ENCODE measurements at places on chromosomes 12 and 14.

DNA sequence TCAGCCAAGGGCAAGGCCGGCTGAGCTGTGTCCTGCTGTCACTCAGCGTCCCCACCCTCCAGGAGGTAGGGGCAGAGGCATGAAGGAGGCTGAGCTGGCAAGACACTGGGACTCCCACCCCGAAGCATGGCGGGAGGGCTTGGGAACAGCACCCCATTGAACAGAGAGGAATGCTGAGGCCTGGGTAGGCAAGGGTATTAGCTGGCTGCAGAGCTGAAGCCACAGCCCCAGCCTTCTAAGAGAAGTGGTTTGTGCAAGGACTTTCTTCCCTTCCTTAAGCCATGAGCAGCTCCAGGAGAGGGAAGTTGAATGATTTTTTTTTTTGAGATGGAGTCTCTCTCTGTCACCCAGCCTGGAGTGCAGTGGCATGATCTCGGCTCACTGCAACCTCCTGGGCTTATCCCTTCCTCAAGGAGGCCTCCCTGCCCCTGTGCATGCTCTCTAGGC is 6.6 kb upstream of the CFAP73 start:
- no peak for DNase-seq

GRCh38 chr14:89616852-89617341 is 199.9 kb upstream of the FOXN3 start:
- DNase-seq: peak; percentile 63

- DNase-seq: peak; percentile 8
Observed at GRCh38 chr12:71636704-71637115, 26.9 kb downstream of the ZFC3H1 start.

DNA sequence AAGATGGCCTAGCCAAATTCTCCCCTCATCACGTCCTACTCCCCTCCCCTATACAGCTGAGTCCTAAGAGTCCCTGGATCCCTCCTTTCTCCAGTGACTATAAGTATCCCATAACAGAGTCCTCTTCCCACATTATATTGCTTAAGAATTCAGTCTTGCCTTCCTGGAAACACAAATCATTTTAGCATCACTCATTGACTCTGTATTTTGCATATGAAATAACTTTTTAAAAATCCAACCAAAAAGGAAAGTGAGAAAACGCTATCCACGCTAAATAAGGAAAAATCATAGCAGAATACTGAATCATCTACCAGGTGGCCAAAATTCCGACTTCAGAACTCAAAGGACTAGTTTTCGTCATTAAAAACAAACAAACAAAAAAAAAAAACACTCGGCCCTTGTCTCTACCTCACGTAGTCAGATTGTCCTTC is 130.2 kb downstream of the GCH1 start:
- DNase-seq: no peak

DNA sequence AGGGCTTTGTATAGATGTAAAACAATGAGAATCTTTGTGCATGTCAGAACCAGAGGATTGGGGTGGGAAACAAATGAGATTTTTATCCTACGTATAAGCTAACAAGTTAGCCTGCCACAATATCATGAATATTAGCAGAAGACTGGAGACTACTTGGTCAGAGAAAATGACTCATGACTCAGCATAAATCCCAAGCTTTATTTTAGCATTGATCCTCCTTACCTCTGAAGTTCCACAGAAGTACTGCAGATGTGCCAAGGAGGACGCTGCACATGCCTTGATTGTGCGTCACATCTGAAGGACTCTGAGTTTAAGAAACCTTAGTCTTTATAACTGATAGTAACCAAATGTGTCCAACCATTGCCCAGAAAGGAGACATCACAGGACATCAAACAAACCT is 234.0 kb upstream of the RPL10L start:
- DNase-seq: no peak

GRCh38 chr14:47471075-47471474 is 204.3 kb downstream of the MDGA2 start:
- DNase-seq: no peak

Measured in GM19239 (cell line).